Stimulated activated CD4-positive, alpha-beta T cell treated with anti-CD3 and anti-CD28 coated beads, Interleukin-4, amount 100 ng/mL, for 1 hour (primary cell): ENCODE measurements at places on chromosomes 12 and 14.

DNA sequence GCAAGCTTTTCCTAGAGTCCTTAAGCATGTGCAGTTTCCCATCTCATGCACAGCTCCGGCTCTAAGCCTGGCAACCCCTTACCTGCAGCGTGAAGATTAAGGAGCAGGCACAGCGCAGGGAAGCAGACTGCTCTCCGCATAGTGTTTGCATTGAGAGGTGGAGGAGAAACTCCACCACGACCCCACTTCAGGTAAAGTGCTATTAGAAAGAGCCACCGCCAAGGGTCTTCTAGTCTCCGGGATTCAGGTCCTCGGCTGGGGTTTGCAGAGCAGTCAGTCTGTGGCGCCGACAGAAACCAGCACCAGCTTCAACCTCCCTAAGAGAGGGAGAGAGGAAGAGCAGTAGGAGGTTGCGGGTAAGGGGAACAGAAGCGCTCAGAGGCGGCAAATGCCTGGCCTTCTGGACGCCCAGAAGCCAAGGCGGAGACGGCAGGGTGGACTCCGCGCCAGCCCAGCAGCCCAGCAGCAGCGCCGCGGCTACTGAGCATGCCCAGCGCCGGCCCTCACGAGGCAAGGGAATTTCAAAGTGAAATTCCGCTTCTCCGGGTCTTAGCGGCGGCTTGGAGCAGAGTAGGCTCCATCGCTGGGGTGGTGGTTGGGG, at the start of gene PTPRR:
Gene PTPRR, minus strand, starts transcription at position 488 of the 601 bp plus-strand sequence. Its CDS starts 348 bp downstream, at position 140.
- no peak for DNase-seq

DNA sequence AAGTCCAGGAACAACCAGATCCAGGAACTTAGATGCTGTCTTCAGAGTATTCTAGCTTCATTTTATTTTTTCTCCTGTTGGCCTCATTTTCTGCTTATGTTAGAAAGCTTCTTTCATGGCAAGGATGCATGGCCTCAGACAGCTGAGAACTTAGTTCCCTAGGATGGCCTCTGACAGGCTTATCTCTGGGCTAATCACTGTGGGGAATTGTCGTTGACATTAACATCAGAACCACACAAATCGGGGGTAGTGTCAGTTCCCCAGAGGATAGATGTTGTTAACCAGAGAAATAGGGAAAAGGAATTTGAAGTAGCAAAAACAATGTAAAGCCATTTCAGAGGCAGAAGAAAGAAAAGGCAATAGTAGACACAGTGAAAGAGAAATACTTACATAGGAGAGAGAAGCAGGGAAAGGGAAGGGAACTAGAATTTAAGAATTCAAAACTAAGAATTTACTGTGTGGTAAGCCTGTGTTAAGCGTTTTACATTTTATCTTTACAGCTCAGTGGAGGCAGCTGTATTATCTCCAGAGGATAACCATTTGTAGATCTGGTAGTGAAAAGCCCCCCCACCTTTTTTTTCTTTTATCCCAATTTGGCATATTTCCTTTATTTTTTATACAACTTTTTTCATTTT, 21.8 kb downstream of the FUT8 start:
- DNase-seq = no peak

GRCh38 chr14:99647411-99647810, 2.5 kb downstream of the HHIPL1 start:
- no peak for DNase-seq

- no peak for DNase-seq
Measured at GRCh38 chr12:13530966-13531365, 334.4 kb downstream of the EMP1 start.

DNA sequence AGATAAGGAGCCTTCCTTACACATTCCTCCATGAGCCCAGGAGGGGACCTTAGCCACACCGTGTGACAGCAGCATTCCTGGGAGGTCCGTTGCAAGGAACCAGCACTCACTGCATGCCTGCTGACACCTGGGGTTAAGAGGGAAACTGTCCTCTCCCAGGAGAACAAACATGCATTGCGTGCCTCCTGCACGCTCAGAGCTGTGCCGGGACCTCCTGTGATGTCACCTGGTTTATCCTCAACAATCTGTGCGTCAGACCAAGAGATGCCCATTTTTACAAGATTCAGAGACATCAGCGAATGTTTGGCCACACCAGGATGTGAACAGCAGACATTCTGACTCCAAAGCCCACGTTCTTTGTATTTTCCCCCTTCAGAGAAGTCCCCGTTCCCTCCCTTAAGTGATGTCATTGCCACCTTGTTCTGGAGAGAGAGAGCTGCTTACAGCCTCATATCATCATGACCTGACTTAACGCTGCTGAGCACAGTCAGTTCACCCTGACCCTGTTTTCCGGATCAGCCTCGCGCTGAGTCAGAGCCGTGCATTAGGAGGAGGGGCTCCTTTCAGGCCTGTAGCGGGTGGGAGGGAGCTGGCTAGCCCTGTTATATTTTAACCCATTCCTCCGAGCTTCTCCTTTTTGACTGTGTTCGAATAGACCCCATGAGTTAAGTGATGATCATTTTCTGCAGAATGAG, 36.2 kb downstream of the TMEM120B start:
- peak; percentile 12 for DNase-seq

DNA sequence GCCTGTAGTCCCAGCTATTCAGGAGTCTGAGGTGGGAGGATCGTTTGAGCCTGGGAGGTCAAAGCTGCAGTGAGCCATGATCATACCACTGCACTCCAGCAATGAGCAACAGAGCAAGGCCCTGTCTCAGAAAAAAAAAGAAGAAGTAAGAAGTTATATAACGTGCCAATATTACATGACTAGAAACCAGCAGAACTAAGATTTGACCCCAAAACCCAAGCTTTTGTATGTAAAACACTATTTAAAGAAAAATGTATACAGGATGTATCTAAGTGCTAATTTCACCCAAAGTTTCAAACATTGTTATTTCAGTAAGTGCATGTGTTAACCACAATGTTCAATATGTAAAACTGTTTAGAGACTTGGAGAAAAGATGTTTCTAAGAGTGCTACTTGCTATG, 94.7 kb downstream of the SLC5A8 start:
- DNase-seq = no peak

DNA sequence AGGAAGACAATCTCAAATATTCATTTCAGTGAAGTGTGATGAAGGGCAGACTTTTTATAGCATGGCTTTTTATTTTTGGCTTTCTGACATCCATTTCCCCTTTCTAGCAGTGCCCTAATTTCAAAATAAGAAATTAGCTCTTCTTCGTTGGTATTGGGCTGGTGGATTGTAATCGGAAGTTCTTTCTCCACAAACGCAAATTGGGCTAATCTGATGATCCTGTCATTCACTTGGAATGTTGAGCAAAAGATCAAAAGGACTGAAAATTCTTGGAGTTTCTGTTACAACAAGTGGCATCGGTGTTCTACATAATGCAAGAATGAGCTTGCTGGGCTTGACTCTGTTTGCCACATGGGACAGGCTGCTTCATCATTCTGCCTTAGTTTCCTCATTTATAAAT, 1182.8 kb downstream of the FLRT2 start:
- no peak for DNase-seq

GRCh38 chr14:69323266-69323998, 63.5 kb downstream of the GALNT16 start:
- no peak for DNase-seq

DNA sequence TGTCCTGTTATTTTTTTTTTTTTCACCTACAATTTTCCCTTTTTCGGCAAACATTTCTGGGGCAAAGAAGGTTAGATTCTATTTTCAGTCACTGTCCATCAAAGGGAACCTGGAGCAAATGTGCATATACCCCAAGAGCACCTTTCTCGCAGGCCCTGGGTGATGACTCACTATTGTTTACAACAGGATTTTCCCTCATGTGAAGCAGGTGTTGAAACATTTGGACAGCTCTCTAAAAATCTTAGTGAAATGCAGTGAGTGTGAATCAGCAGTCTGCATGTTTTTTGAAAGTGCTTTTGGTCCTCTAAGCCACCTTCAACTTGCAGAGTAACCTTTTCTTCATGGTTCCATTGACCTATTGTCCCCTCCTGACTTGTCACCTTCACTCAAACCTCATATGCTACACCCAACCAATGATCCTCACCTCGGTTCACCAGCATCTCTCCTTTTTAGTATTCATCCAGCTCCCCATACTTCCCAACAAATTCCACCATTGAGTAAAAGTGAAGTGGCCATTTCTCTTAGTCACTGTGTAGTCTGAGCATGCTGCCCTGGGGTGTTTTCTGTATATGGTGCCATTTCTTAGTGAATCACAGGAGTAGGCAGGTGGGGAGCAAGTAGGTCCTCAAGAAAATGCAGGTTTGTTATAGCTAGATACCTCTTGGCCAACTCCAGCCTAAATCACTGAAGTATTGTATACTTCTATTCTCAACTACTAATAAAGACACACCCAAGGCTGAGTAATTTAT, 260.2 kb downstream of the BMP4 start:
- DNase-seq = no peak

DNA sequence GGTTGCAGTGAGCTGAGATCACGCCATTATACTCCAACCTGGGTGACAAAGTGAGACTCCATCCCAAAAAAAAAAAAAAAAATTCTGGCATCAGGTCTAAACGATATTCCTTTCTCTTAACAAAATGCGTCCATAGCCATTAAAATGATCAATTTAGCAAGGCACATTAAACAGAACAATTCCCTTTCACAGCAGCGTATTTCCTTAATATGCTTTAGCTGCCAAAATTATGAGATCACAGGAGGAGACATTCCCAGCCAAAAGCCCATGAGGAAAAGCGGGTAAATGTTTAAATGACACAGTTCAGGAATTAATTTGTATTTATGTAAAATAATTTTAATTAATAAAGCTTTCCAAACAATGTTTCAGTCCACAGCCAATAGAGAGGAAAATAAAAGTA, 43.0 kb upstream of the SELPLG start:
- no peak for DNase-seq
